ENCODE measurements at places on chromosomes 7 and 10. TPM values are rescaled to one million over a fixed set of nuclear protein-coding genes. Genes with fewer than 3 reads are reported as not detected.

The NUP42 gene
- total RNA-seq, result 9.6 TPM

The CFAP43 gene
- total RNA-seq, result 4.0 TPM

The DEPP1 gene
- 230 TPM for total RNA-seq

The HOGA1 gene
- 7.3 TPM for total RNA-seq

The ZNF804B gene
- total RNA-seq, result 4.9 TPM

The ANLN gene
- 0.78 TPM for total RNA-seq

The PLPP4 gene
- 0.78 TPM for total RNA-seq
